Left cardiac atrium (tissue), 4 donors: ENCODE measurements at places on chromosomes 12 and 14. TPM values are rescaled to one million over a fixed set of nuclear protein-coding genes. Genes with fewer than 3 reads are reported as not detected.

GRCh38 chr12:47223031-47223847 lies 143.5 kb upstream of the AMIGO2 start:
- no peak for DNase-seq

GRCh38 chr12:114936148-114937079 lies 252.4 kb upstream of the TBX3 start:
- no peak for DNase-seq

GRCh38 chr12:64103825-64104740 lies 118.0 kb downstream of the KICS2 start:
- DNase-seq, result no peak

- DNase-seq, result no peak
Observed at GRCh38 chr12:67761566-67761965, 113.0 kb downstream of the DYRK2 start.

DNA sequence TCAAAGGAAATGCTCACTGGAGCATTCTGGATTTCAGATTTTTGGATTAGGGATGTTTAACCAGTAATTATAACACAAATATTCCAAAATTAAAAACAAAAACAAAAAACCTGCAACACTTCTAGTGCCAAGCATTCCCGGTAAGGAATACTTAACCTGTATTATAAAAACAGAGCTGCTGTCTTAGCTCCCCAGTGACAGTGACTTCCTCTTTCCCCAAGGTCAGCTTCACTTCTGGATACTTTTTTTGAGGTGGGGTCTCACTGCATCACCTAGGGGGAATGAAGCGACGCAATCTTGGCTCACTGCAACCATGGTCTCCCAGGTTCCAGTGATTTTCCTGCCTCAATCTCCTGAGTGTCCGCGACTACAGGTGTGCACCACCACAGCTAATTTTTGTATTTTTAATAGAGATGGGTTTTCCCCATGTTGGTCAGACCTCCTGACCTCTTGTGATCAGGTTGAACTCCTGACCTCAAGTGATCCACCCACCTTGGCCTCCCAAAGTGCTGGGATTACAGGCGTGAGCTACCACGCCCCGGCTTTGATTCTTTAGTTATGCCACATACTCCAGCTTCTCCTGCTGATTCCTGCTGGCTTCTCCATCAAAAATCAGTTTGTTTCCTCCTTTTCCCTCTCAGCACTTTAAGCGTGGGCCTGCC lies 15.9 kb downstream of the PPP1CC start:
- DNase-seq, result no peak

The GPRC5D gene
- not detected for total RNA-seq

DNA sequence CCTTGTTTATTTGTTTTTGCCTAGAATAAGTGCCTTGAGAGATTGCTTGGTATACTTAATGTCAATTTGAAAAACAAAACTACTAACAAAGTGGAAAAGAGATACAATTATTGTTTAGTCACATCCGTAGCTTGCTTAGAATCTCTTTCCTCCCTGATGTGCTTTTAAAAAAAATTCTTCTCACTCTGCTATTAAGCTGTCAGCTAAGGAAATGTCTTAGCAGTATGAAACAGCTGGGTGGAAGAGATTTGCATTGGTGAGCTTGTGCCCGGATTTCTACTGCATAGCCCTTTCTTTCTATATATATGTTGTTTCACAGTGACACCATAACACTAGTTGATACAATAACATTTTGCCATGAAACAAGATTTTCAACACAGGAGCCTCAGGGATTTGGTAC lies 229.4 kb upstream of the RGS6 start:
- no peak for DNase-seq

DNA sequence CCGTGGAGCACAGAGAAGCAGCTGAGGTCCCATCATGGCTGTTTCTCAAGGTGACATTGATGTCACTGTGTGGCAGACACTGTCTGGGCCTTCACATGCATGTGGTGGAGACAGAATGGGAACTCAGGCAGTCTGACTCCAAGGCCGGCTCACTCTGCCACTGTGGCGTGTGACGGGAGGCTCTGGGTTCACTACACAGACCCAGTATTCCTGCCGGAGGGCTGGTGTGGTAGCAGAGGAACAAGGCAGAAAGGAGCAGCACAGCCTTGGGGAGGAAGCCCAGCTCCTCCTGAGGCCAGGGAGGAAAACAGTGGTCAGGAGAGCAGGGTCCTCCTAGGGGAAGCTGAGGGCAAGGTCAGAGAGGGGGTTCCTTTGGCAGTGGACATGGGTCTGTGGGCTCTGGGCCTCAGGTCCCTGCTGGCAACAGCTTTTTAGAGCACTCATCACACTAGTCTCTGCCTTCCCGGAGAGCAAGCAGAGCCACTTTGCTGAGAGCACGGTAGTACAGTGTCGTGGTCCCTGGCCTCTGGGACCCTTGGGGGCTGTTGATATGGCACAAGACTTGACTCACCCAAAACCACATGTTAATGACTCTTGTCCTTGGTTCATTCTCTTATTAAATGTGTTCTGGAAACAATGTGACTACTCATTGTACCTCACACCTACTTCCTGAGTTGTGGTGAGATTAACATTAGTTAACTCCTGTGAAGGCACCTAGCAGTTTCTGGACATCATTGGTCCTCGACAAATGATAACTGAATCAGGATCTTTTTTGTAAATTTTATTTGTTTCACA lies 21.3 kb downstream of the DCAF4 start:
- no peak for DNase-seq

- DNase-seq, result no peak
Observed at GRCh38 chr12:66359300-66359699, 57.0 kb downstream of the HELB start.

DNA sequence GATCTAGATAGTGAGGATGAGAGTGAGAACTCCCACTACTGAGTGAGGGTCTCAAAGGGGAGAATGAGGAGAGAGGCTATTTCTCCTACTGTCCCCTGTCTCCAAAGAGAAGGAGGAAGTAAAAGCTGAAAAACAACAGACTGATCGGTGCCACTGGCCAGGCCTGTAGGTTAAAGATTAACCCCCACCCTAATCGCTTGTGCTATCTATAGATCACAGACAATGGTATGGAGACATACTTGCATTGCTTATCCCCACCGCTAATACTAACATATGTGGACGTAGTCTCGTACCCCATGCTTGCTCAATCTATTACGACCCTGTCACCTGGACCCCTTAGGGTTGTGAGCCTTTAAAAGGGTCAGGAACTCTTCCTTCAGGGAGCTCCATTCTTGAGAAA lies 777.9 kb upstream of the TMEM132C start:
- DNase-seq, result no peak

The C2CD5 gene
- total RNA-seq, result 18.4 TPM

The RNASE4 gene
- 20.8 TPM for total RNA-seq

DNA sequence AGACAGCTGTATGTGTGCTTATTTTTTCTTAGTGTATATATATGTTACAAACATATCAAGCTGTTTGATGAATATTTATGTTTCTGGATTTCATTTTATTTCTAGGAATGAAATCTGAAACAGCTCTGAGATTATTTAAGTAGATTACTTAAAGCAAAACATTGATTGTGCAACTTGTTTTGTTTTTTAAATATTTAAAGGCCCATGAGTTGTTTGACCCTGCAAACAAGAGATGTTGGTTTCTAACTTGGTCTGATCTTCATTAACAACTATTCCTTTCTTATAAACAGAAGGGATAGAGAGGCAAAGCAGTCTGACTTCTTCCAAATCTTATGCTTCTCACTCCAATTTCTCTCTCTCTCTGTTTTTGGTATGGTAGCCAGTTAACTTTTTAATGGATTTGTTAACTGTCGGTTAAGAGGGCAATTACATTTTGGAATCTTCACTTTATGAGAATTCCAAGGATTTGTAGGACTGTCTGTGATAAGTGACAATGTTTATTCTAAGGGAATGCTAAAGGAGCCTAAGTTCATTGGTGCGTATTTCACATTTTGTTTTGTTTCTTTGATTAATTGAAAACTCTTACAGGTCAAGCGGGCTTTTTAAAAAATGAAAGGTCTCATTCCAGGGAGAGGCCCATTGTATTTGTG lies 102.6 kb upstream of the HMGA2 start:
- DNase-seq, result no peak

The PDE6H gene
- total RNA-seq, result not detected

DNA sequence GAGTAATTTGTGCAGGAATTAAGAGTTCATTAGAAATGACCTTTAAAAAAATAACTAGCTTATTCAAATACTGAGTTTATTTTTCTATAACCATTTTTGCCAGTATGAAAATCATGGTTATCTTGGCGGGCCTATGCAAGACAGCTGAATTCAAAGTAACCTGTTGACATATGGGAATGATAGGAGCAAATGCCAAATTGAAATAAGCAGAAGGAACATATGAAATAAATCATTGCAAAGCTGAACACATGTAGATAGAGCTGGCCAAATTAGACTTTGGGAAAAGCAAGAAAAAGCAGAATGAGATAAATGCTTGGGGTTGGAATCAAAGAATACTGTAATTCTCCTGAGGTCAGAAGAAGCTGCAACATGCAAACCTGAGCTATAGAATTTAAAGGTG lies 372.5 kb downstream of the ADAMTS20 start:
- DNase-seq, result no peak

The TBX3 gene
- total RNA-seq, result 14.3 TPM

The KRT73 gene
- total RNA-seq, result not detected

GRCh38 chr12:121708313-121709063 lies 4.1 kb upstream of the TMEM120B start:
- no peak for DNase-seq

DNA sequence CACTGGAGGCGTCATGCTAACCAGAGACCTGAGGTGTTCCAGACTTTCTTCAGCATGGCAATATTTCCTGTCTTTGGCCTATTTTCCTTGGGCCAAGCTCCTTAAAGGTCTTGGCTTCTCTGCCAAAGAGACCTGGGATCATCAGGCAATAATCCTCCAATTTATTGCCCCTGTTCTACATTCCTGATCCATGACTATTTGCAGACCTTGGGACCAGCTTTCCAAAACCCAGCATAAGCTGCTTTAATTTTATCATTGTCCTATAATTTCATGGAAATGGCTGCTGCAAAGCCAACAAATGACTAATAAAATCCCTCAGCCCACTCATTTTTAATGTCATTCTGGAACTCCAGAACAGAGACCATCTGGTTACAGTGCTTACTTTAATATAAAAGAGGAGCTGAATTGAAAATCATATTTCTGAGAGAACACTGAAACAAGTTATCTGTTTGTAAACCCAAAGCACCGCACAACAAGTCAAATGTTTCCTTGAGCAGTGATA lies 166.9 kb upstream of the BTG1 start:
- no peak for DNase-seq

The RPGRIP1 gene
- 0.26 TPM for total RNA-seq

GRCh38 chr14:24075485-24076301 lies 4.3 kb downstream of the CPNE6 start:
- DNase-seq, result no peak

The CCDC177 gene
- total RNA-seq, result not detected

The ENDOU gene
- total RNA-seq, result 0.62 TPM

- DNase-seq, result no peak
Observed at GRCh38 chr14:58288106-58288792, 10.1 kb upstream of the ARID4A start.

- DNase-seq, result peak; percentile 56
Observed at GRCh38 chr12:100141998-100142850, 450 bp downstream of the BLTP3B start.

The RERGL gene
- 0.44 TPM for total RNA-seq

DNA sequence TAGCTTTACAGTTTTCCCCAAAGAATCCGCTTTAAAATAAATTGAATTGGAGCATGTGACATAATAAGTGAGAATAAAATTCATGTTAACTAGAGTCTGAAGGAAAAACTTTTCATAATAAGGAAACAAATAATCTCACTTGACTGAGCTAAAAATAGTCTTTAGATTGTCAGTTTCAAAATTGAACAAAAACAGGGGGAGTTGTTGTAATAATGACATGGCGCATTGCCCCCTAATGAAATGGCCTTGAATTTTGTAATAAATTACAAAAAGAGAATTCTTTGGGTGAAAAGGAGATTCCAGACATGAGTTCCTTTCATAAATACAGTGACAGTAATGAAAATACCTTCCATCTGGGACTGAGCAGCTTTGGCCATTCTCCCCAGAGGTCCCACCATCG lies 178.6 kb downstream of the EFCAB11 start:
- DNase-seq, result no peak

GRCh38 chr14:95524706-95525512 lies 8.5 kb upstream of the SYNE3 start:
- DNase-seq, result no peak

The SLC5A8 gene
- total RNA-seq, result not detected

GRCh38 chr12:72270961-72271360 lies 1.2 kb upstream of the TRHDE start:
- DNase-seq, result no peak

DNA sequence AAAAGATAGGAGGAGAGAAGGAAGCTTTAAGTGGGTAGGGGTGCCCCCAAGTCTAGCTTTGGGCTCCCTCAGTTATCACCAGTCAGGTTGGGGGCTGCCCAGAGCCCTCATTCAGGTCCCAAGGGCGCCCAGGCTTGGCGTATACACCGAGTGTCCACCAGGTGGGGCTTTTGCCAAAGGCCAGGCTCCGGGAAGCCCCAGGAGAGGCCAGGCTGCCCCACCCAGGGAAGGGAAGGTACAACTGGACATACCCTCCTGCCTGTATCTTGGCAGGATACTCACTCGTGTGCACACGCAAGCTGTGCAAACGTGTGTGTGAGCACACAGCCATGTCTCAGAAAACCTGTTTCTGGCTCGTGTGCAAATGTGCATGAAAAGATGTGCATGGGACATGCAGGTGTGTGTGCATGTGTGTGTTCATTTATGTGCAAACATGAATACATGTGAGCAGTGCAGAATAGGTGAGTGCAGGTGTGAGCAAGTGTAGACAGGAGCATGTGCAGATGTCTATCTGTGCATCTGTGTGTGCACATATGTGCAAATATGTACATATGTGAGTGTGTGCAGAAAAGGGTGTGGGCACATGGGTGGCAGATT lies 103.9 kb upstream of the MYL2 start:
- DNase-seq, result peak; percentile 37

The AICDA gene
- not detected for total RNA-seq

GRCh38 chr14:44847526-44848309 lies 114.0 kb downstream of the KLHL28 start:
- DNase-seq, result no peak

- DNase-seq, result no peak
Observed at GRCh38 chr14:23528555-23528954, 23.0 kb downstream of the ZFHX2 start.

GRCh38 chr14:102929241-102930137 lies 7.0 kb downstream of the AMN start:
- no peak for DNase-seq

- DNase-seq, result no peak
Observed at GRCh38 chr14:91094772-91095171, 19.1 kb upstream of the DGLUCY start.

DNA sequence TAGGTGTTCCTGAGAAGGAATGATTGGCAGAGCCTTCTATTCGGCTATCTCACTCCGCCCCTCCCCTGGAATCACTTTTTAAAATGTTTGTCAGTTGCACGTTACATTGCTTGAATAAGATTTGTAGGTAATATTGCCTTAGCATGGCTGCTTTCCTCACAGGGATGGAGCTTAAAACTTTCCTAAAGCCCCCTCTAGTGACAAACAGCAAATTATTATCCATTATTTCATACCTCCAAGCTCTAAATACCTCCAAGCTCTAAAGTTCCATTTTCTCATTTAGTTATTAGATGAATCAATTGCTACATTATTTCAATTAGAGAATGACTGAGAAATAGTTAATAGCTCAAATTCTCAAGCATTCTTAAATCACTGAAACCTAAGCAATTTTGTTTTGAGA lies 5.1 kb upstream of the SPATA7 start:
- no peak for DNase-seq

The INHBC gene
- total RNA-seq, result not detected

- no peak for DNase-seq
Observed at GRCh38 chr12:51818566-51819300, 29.8 kb downstream of the FIGNL2 start.
